GM12865 (cell line): ENCODE measurements at places on chromosomes 6 and 20.
A peak's percentile ranks its signal among the peaks of the same experiment; 100 is the strongest.

GRCh38 chr6:41372832-41373626 is 37.6 kb downstream of the NCR2 start:
- no peak for DNase-seq

GRCh38 chr6:143754204-143754603 is 76.4 kb downstream of the PHACTR2 start:
- DNase-seq: no peak

DNA sequence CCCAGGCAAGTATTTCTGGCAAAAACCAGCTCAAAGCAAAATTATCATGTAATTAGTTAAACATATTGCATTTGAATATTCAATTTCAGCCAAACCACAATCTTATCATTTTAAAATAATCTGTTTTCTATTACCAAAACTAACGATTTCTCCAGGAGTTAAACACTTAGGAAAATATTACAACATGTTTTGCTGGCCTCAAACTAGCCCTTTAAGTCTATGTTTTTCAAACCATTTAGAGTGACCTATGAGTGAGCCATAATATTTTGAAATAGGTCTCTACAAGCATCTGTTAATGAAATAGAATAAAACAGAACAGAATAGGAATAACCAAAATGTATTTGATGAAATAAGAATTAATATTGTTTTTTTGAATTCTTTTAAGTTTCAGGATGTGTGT is 370.9 kb downstream of the COL12A1 start:
- no peak for DNase-seq

DNA sequence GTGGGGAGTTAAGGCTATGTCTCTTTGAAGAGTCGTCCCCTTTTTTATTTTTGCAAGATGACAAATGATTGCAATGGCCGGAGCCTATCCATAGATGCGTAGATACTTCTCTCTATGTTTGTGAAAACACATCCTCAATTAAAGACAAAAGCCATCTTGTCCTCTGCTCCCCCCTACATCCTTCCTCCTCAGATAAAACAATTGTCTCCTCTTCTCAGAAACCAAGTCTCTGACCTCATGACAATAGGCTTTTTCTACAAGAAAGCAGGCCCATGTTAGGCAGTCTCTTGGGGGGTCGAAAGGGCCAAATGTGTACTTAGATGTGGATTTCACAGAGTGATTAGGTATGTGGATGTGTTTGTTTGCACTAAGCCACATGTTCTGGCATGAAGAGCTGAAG is 51.1 kb upstream of the SSTR4 start:
- no peak for DNase-seq

- DNase-seq: no peak
These were observed 1.7 kb downstream of the MICAL1 start for GRCh38 chr6:109453594-109454495.

DNA sequence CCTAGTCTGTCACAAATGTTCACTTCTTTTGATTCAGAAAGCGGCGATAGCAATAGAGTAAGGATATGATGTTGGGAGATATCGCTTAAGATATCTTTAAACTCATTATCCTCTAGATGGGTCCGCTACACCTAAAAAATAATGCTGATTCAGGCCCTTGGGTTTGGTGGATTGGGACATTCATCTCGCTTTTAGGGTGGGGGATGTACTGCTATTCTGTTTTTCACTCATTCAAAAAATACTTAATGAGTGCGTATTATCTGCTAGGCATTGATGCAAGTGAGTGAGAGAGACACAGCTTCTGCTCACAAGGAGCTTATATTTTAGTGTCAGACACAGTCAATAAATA is 118.3 kb upstream of the SUPT3H start:
- DNase-seq: no peak

- DNase-seq: no peak
These were observed 420.1 kb downstream of the CDKAL1 start for GRCh38 chr6:20954315-20954714.

GRCh38 chr6:16496991-16497801 is 258.8 kb downstream of the GMPR start:
- no peak for DNase-seq

GRCh38 chr6:125377621-125378020 is 75.9 kb upstream of the HDDC2 start:
- DNase-seq: no peak

DNA sequence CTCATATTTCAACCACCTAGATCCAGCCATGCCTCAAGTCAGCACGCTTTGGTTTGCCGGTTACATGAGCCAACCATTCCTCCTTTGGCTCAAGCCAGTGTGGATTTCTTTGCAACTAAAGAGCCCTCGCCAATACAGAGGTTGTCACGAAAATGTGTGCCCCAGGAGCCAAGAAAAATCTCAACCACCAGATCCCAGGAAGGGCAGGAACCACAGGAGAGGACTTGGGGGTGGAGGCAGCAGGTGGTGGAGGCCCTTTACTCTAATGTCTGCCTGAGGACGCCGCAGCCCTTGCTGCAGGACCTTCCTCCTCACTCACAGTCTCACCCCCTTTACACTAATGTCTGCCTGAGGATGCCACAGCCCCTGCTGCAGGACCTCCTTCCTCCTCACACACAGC is 144.8 kb upstream of the PHACTR3 start:
- no peak for DNase-seq

DNA sequence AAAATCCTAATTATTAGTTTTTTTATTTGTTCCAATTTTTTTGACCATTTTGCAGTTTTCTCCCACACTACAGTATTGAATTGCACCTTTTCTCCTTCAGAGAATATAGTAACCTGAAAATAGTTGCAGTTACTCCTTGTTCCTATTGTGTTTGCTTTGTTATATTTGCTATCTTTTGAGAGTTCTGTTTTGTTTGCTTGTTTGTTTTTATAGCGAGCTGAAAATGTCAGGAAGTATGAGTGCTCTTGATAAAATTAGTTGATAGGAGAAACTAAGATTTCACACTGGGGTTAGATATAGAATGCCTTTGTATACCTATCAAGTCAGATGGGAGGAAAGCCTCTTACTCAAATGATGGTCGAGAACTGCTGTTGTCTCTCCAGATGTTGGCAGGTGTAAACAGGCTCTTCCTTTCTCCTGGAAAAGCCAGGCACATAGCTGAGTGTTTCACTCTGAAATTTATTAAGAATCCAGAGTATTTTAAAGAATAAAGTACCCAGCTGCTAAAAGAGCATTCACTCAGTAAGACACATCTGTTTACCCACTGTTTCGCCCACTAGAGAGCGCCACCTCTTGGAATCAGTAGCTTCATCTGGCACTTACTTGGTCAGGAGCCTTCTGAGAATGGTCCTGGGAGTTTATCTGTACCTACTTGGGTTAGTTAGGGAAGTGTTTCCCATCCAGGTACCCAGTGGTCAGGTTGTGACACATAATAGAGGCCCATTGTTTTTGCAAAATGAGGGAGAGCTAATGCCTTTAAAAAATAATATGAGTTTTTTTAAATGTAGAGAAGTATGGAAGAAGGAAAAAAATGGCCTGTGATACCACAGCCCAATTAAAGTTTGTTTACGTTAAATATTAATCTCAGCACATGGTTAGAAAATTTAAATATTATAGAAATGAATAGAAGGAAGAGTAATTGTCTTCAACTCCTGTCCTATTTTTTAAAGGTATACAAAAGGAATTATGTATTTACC is 11.2 kb downstream of the NT5DC1 start:
- peak; percentile 64 for DNase-seq

DNA sequence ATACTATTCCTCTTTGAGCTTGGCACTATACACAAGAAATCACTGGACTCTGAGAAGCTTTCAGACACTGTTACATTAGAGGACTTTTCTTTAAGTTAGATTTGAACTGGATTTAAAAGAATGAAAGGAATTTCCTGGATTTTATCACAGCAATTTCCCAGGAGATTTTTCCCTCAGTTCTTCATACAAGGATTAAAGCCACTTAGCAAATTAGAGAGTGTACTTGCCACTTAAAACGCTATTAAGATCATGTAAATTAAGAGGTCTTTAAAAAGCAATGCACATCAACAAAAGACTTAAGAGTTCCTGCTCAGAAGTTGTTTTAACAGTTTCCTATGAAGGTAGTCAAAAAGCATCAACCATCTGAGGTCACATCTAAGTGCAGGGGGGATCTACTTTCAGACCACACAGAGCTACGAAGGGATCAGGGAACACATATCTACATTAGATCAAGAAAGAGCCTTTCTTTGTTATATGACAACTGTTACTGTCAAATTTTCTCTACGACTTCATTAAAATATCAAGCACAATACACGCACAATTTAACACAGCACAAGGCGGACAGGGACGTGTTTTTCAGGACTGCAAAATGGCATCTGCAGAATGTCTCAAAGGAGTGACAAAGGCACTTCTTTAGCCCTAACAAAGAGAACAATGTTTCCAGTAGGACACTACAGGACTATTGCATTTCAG is 65.8 kb downstream of the EPB41L2 start:
- DNase-seq: no peak

DNA sequence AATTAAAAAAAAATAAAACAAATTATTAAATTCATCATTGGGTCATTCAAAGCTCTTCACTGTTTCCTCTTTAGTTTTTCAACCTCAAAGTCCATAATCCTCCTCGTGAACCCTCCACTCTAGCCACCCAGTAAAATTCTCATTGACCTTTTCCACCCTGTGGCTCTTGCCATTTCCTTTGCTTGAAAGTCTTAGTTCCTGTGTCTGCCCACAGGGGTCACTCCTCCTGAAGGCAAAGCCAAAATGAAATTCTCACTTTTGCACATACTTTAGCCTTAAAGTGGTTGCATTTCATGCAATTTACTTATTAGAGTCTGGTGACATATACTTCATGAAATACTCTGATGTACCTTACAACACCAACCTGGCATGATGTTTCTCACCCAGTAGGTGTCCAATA is 263.7 kb downstream of the BMP2 start:
- DNase-seq: no peak

DNA sequence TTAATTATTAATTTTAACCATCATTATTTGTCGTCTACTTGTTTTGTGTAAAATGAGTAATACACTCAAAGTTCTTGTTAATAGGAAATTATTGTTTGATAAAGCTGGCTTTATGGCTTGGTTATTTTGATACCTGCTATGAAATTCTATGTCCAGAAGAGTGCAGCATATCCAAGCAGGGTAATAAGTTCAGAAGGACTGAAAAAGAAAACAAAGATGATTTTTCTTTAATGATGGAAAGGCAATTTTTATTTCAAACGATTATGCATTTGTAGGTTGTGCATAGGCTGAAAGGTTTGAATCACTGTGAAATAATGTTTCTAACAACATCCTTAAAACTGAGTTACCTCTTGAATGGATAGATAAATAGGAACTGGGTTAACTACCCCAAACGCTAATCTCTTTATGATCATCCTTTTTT is 1.4 kb upstream of the MAN1A1 start:
- DNase-seq: peak; percentile 48

DNA sequence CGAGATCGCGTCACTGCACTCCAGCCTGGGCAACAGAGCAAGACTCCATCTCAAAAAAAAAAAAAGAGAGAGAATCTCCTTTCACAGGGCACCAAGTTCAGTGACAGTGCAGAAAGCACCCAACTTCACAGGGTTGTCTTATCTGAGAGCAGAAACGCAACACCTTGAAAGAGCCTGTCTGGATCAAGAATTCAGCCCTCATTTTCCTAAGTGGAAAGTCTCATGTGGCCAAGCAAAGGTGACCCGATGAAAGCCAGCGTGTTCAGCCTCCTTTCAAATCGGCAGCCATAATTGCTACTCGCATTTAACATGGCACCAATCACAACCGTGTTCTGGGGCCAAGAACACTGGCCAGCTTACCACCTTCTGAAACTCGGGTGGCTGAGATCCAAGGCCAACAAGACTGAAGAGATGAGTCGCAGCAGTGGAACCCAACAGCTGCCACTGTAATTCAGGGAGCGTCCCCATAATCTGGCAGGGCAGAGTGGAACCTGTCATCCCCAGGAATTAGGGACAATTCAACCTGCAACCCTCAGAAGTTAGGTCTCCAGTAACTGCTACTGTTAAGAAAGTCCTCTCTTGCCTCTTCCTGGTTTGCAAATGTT is 536.7 kb upstream of the JARID2 start:
- no peak for DNase-seq

DNA sequence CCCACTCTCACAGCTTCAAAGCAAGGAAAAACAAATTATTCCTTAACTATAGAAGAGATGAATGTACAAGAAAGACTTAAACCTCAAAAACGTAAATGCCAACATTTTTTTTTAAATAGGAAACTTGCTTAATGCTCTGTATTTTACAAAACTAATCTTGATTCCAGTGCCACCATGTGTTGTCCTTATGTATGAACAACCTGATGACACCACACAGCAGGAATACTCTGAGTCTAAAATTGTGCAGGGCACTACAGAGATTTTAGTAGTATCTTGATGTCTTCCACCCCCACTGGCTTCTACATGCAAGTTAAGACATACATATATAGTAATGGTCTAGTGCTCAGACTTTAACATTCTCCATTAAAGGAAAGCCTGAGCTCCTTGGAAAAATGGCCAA is 46.2 kb downstream of the SRPK1 start:
- DNase-seq: no peak

DNA sequence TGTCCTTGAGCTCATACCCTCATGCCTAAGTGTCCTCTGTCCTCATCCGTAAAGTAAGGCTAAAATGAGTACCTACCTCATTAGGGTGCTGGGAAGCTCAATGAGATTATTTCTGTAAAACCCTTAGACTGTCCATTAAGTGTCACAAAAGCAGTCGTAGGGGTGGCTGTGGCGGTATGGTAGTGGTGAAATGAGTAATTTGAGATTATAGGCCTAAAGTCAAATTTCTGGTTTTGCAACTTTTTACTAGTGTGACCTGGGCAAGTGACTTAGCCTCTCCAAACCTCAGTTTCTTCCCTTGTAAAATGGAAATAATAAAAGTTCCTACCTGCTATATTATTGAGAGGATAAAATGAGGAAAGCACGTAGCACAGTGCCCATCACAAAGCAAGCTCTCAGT is 148.2 kb upstream of the AKAP12 start:
- no peak for DNase-seq

DNA sequence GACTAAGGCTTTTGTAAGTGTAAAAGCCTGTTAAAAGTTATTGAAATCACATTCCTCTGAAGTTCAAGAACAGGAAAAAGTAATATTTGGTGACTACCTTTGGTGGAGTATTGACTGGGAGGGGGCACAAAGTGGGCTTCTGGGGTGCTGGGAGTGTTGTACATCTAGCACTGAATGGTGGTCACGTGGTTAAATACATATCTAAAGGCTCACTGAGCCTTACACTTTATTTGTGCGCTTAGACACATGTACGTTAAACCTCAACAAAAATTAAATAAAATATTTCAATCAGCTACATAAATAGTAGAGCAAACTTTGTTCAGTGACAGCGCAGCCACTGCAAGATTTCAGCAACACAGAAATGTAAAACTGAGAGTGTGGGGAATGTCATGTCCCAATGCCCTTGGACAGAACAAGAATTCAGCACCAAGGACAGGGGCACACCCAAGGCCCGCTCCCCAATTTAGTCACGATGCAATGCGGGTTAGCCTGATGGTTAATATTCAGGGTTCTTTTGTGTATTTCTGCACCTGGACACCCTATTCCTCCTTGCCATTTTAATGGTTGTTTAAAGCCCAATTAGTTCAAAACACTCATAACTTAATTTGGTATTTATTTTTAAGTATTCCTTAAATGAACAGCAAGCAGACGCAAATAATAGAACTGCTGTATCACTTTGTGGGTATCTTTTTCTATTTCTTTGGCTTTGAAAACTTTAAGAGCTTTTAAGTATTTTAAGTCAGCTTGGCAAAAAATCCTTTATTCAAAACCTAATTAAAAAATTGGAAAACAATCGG is 37.4 kb downstream of the ANGPT4 start:
- peak; percentile 19 for DNase-seq
